ENCODE measurements at places on chromosomes 1 and 21. TPM values are rescaled to one million over a fixed set of nuclear protein-coding genes. Genes with fewer than 3 reads are reported as not detected.

The PTCH2 gene
- total RNA-seq = 0.14 TPM

GRCh38 chr1:17581389-17582123 lies 42.1 kb downstream of the ARHGEF10L start:
- DNase-seq = no peak

- no peak for DNase-seq
These were observed 18.6 kb downstream of the TMEM81 start for GRCh38 chr1:205065666-205066065.

- DNase-seq = no peak
These were observed 127.6 kb downstream of the NOS1AP start for GRCh38 chr1:162197041-162197531.

GRCh38 chr1:40872276-40872675 lies 10.1 kb upstream of the CITED4 start:
- no peak for DNase-seq

- DNase-seq = no peak
These were observed 43.5 kb downstream of the DOP1B start for GRCh38 chr21:36200081-36200561.

The TFAP2E gene
- 0.09 TPM for total RNA-seq

DNA sequence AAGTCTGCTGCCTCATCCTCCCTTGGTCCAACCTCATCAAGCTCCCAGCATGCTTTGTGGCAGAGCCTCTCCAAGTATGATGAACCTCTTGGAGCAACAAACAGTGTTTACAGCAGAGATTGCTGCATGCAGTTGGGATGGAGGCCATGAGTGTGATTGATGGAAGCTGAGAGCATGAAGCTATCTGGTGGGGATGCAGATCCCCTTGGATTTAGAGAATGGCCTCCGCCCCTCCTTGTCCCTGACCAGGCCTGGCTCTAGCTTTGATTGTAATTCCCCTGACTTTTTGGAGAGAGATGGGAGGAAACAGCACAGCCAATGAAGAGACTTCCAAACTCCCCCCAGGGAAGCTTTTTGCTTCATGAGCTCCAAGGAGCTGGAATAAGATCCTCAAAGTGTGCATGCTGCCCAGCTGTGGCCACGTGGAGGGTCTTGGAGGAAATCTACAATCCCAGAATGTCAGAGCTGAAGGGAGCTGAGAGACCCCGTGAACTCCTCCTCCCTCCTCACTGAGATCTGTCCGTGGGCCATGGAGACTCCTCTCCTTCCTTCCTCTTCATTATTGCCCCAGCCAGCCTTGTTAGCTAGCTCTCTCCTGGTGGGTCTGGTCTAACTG lies 165.3 kb upstream of the USP24 start:
- no peak for DNase-seq

DNA sequence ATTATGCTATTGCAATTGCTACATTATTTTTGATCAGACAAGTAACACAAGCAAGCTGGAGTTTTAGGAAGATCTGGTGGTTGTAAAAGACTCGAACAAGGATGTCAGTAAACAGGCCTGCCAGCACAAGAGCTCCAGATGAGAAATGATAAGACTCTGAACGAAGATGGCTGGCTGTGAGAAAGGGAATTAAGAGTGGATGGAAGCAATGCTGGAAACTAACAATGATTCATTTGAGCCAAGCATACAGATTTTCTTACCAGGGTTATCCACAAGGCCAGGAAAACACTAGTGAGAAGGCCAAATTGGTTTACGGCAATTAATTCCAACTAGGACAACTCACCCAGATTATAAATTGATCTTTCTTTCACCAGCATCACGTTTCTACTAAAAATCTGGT lies 54.2 kb downstream of the NRIP1 start:
- no peak for DNase-seq

Measured in liver (tissue), 10 donors.